ENCODE measurements at places on chromosomes 7 and 10.

- DNase-seq, result no peak
These were observed 312.4 kb upstream of the CACNA2D1 start for GRCh38 chr7:82755705-82756551.

DNA sequence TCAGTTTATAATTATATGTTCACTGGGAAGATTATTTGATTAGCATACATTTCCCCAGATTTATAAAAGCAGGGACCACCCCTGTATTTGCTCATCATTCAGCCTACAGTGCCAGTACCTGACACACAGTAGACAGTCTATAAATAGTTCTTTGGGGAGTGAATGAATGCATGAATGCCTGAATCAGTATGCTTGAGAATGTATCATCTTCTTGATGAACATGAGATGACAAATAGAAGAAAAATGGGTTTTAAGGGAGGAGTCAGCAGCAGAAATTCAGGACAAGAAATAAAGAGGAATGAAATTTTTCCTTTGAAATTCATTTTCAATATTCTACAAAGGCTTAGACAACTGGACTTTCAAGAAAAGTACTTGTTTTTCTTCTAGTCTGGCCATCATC is 295.8 kb upstream of the LRRTM3 start:
- DNase-seq, result no peak

DNA sequence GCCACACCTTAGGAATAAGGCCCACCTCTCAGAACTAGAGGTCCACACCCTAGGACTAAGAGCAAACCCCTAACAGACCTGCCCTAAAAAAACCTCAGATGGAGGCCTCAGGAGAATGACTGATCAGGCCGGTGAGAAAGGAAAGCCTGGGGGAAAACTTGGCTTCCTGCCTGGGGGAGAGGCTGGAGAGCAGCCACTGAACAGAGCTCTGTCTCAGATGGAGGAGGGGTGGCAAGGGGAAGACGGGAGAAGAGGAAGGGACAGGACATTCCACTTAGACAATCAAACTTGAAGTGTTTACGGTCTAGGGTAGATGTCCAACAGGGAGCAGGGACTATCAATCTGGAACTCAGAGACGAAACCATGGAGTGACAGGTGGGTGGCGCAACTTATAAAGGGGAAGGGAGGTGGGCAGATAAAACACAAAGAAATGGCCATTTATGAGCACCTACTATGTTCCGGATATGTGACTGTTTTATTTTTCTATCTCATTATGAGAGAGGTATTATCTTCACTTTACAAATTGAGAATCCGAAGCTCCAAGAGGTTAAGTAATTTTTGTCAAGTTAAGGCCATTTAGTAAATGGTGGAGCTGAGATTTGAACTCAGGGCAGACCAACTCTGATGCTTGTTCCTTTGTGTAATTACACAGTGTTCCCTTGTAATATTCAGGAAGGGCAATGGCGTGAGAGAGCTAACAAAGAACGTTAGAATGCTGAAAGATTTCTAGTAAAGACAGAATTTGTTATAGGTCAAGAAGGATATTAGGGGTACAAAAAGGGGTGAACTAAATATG is 82.6 kb downstream of the DNMBP start:
- DNase-seq, result no peak

GRCh38 chr7:139394540-139394939 is 34.8 kb downstream of the LUC7L2 start:
- DNase-seq, result no peak

- DNase-seq, result no peak
These were observed 17.7 kb upstream of the KLF6 start for GRCh38 chr10:3802526-3803265.

Measured in SK-N-DZ (cell line).